ENCODE measurements at places on chromosomes 5 and 9.

- DNase-seq = no peak
Observed at GRCh38 chr9:86176468-86176867, 77.1 kb upstream of the GOLM1 start.

DNA sequence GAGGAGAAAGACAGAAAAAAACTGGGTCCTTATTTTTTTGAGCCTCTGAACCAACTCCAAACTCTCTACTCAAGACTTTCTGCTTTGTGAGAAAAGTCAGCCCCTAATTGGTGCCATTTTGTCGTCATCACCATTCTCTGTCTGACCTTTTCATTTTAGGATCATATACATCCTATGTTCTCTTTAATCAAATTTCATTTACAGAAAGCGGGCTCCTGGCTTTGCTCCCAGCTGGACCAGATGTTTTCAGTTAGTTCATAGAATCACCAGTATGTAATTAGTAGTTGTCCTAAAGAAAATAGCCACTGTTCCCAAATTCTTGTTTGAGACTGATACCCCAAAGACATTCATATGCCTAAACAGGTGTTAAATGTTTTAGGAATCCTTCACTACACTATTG is 28.6 kb upstream of the SLCO4C1 start:
- no peak for DNase-seq

DNA sequence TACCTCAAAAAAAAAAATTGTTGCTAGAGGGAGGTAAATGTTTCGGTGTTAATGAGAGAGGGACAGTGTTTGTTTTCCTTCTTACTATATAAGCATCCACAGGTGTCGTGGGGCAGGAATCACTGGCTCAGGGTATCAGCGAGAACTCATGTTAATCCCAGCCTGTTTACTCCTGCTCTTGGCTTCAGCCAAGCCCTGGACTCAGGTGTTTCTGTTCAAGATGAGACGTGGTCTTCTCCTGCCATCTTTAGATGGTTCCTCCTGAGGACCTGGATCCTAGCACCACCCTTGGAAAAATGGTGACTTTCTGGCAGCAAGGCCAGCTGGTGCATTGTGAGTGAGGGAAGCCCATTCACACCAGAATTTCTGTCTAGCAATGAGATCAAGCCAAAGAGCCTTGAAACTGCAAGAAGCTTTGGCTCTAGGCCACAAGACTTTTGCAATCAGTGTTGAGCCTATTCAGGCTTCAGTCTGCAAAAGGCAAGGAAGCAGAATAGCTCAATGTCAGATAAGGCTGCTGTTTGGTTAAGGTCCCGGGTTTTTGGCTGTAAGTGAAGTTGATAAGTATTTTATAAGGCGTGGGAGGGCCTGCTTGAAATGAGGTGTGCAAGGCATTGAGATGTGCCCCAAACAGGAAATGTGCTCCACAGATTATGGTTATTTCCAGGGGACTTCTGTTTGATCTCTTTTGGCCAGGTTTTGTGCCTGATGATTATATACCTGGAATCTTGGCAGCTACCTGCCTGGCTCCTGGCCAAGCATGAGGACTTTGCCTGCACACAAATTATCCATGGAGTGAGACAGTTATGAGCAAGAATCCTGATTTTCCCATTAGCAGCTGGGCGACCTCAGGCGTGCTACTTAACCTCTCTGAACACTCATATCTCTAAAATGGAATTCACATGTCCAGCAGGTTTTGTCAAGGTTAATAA is 99.8 kb downstream of the TENT4A start:
- no peak for DNase-seq

- DNase-seq = no peak
Observed at GRCh38 chr9:137750566-137750965, 127.0 kb upstream of the CACNA1B start.

DNA sequence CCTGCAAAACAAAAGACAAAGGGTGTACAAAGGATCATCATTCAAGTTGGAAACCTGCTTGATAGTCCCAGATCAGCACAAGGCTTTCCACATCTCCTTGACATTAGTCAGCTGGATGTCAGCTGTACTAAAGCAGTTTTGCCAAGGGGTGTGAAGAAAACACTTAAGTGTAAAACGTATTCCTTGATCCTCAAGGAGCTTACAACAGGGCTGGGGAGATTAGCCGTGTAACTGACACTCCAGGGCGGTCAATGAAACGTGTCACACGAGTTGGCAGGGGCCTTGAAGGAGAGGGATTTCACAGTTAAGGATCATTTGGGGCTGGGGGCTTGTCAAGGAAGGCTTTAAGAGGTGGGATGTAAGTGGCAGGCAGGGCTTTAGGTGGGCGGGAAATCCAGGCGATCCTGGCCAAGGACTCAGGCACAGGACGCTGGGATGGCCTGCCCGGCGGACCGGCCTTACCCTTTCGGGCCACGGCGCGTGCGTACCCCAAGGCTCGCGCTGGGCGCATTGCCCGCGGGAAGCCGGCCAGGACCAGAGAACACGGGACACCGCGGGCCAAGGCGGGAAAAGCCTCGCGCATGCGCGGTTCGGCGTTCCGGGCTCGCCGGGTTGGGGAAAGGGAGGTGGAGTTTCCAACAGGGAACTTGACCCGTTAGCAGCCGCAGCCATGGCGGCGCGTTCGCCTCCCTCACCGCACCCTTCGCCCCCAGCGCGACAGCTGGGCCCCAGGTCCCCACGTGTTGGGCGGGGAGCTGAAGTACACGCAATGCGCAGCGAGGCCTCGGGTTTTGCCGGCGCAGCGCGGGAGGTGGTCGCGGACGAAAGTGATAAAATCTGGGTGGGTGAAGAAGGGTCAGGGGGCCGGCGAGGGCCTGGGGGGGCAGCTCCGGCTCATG is at the start of gene CNTLN:
Gene CNTLN, plus strand, starts transcription at position 645 of the 899 bp plus-strand sequence. Its CDS starts 26 bp downstream, at position 671.
- peak; percentile 93 for DNase-seq

- no peak for DNase-seq
Observed at GRCh38 chr9:133051966-133052539, 9.7 kb upstream of the CEL start.

DNA sequence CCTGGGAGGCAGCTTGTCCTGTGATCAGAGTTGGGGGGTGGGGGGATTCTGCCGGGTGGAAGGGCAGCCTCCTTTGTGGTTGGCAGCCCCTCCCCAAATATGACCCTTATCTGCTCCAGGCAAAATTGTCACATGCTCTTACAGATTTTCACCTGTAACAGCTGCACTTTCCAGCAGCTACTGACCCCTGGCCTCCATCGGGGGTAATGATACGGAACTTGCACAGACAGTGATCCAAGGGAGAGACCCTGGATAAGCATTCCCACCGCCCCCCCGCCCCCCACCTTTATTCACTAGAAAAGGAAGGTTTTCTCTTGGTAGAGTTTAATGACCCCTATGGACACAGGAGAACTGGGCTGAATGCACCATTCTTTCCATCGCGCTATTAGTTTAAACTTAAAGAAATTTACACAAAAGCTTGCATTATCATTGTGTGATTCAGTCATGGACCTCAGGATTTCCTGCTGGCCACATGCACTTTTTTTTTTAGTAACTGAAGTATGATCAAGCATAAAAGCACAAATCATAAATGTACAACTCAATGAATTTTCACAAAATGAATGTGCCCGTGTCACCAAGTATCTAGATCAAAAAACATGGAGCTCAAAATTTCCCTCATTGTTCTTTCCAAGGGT is 10.7 kb upstream of the ZBTB34 start:
- no peak for DNase-seq

All from KBM-7 (cell line).